H9 (cell line): ENCODE measurements at places on chromosomes 4 and X. TPM values are rescaled to one million over a fixed set of nuclear protein-coding genes. Genes with fewer than 3 reads are reported as not detected.

CHST7 gene
- 17.1 and 18.7 TPM in 2 replicates for total RNA-seq

PAPSS1 gene
- 83.6 and 86.3 TPM in 2 replicates for total RNA-seq

- H3K4me3 ChIP-seq = no peak overlapping the region
- H3K36me3 ChIP-seq = no peaks in the 10 kb centered on the region
- H3K27ac ChIP-seq = no peak overlapping the region
- no peaks in the 10 kb centered on the region for H3K4me1 ChIP-seq
These were observed 186.0 kb downstream of the MID1IP1 start for GRCh38 chrX:38987198-38987651.

CFAP47 gene
- 0.09 TPM in 1 of 2 replicates, not detected in the other for total RNA-seq

CD38 gene
- total RNA-seq = 0.07 and 0.57 TPM in 2 replicates

TLR6 gene
- total RNA-seq = 0.07 and 0.11 TPM in 2 replicates

GRCh38 chrX:40945361-40945713, 139.9 kb upstream of the USP9X start:
- no peak for DNase-seq
- H3K27ac ChIP-seq = no peak overlapping the region
- no peaks in the 10 kb centered on the region for H3K27me3 ChIP-seq

GRCh38 chrX:149208307-149208706, 296.8 kb downstream of the IDS start:
- H3K36me3 ChIP-seq = no peaks in the 10 kb centered on the region; the same call in none of the 2 replicates
- no peaks in the 10 kb centered on the region for H3K27me3 ChIP-seq
- no peaks in the 10 kb centered on the region for H3K4me1 ChIP-seq
- H3K27ac ChIP-seq = no peak overlapping the region
- no peak for DNase-seq

DNA sequence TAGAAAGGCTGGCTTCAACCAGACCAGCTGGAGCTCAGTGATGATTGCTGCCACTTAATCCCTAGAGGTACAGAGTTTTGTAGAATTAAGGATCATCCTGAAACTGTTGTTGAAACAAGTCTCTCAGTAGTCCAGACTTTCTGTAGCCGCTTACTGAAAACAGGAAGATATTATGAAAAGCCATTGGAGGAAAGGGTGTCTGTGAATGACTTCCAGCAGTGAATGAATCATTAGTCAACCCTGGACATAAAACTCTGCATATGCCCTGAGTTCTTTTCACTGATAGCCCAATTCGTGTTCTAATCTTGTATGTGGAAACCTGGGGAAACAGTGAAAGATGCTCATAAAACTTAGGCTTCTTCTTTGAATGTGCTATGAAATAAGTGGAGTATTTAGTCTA, 14.8 kb downstream of the HOPX start:
- peaks cover 5% of the 10 kb centered on the region for H3K4me1 ChIP-seq
- DNase-seq = no peak
- no peaks in the 10 kb centered on the region for H3K36me3 ChIP-seq
- H3K27ac ChIP-seq = no peak overlapping the region

IL13RA2 gene
- not detected in 2 replicates for total RNA-seq

TRO gene
- 47.6 and 51.0 TPM in 2 replicates for total RNA-seq

DNA sequence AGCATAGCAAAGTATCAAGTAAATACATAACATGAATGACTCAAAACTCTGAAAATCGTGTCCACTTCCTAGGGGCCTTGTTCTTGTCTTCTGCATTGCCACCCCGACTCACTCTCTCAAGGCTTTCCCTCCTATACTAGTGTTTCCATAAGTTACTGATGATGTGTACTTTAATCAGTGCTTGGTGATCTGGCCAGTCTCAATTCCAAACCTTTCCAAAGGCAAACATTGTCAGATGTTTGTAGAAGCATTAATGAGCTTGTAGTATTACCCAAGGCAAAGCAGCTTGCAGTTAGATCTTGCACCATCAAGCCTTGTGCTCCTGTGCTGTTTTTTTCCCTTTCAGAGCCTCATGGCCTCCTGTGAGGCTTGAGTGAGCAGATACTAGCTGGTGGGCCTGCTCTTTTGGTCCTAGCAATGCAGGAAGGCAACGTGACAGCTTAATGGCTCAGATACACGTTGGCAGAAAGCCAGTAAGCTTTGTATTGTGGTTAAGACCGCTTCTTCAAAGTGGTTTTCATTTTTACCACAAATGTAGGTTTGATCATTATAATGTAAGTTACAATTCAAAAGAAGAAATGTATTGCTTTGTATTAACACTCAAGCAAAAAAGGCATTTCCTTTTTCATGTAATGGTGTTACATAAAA, 51.8 kb downstream of the RBPJ start:
- H3K4me3 ChIP-seq = no peak overlapping the region
- no peaks in the 10 kb centered on the region for H3K36me3 ChIP-seq
- no peak for DNase-seq
- no peaks in the 10 kb centered on the region for H3K27me3 ChIP-seq
- peaks cover 8% of the 10 kb centered on the region; the same call in 1 of the 2 replicates for H3K4me1 ChIP-seq

HTRA3 gene
- 2.9 and 3.0 TPM in 2 replicates for total RNA-seq
